ENCODE measurements at places on chromosomes 12 and 14. TPM values are rescaled to one million over a fixed set of nuclear protein-coding genes. Genes with fewer than 3 reads are reported as not detected.
A peak's percentile ranks its signal among the peaks of the same experiment; 100 is the strongest.

- DNase-seq = no peak
These were observed 9.1 kb downstream of the BTBD6 start for GRCh38 chr14:105257464-105257863.

DNA sequence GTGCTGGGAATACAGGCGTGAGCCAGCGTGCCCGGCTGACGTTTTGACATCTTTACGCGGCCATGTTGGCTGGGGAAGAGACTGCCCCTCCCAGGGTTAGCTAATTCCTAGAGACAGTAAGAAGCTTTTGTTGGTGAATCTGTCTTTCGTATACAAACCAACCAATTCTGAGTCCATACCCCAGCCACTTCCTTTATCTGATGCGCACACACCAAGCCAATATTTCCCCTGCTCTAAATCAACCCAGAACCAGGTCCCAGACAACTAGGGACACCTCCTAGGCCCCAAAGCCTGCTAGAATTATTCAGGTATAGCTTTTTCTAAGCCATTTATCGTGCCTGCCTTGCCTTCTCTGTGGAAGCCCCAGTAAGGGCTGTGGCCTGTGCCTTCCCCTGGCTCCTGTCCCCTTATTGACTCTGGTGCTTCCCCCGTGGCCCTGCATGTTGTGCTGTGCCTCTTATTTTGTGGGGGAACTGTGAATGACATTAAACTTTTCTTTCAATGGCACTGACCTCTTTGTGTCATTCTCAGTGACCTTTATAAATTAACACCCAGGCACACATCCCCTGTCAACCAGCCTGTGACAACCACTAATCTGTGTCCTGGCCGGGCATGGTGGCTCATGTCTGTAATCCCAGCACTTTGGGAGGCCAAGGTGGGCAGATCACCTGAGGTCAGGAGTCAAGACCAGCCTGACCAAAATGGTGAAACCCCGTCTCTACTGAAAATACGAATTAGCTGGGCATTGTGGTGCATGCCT, 10.7 kb upstream of the EVL start:
- no peak for DNase-seq

DNA sequence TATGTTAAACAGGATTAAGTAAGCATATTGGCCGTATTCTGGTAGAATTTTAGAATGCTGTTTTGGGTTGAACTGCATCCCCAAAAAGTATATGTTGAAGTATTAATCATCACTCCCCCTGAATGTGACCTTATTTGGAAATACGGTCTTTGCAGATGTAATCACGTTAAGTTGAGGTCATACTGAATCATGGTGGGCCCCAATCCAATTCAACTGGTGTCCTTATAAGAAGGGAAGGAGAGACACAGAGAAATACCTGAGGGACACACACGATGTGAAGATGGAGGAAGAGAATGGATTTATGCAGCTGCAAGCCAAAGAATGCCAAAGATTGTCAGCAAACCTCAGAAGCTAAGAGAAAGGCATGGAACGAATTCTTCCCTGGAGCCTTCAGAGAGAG, 268.6 kb downstream of the ITPR2 start:
- no peak for DNase-seq

GRCh38 chr12:52415870-52416750, 10.0 kb upstream of the KRT82 start:
- DNase-seq = peak; percentile 39

GRCh38 chr12:64558754-64559153, 51.5 kb upstream of the RASSF3 start:
- no peak for DNase-seq

GRCh38 chr12:54689034-54689372, 40.8 kb upstream of the DCD start:
- DNase-seq = no peak

DNA sequence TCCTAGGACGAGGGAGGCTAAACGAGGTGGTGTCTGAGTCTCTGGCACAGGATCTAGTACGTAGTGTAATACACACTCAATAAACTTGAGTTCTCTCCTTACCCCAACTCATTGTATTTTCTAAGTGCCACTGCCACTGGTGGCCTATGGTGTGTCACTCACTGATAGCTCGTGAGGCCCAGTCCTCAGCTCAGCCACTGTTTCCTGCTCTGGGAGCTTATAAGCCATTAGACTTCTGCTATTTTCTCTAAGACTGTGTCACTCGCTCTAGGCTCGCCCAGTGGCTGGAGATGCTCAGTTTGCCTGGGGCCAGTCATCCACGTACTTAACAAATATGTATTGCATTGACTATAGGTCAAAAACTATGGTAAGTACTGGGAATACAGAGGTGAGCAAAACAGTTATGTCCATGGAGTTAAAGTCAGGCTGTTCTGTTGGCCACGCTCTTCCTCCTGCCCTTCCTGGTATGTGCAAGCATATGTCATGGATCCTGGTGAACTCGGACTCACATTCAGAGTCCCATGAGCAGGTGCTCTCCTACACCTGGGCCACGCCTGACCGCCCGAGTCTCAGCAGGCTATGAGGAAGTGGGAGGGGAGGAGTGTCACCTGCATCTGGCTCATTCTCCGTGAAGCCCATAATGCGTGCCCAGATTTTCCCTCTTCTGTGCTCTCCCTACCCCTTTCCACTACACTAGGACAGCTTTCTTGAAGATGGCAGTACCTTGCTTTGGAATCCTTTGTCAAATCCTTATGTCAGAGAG, 41.6 kb downstream of the DEGS2 start:
- no peak for DNase-seq

GRCh38 chr12:8914716-8915526, 612 bp downstream of the PHC1 start:
- peak; percentile 27 for DNase-seq

GRCh38 chr14:100374270-100374669, 51.1 kb downstream of the SLC25A47 start:
- DNase-seq = no peak

- DNase-seq = no peak
These were observed 91.0 kb downstream of the SLC8A3 start for GRCh38 chr14:70097576-70098249.

- no peak for DNase-seq
These were observed 579 bp upstream of the CLMN start for GRCh38 chr14:95320078-95320895.

- DNase-seq = no peak
These were observed 102.5 kb downstream of the SLC41A2 start for GRCh38 chr12:104855599-104855998.

GRCh38 chr12:132734206-132734605, 23.6 kb downstream of the PGAM5 start:
- DNase-seq = no peak

DNA sequence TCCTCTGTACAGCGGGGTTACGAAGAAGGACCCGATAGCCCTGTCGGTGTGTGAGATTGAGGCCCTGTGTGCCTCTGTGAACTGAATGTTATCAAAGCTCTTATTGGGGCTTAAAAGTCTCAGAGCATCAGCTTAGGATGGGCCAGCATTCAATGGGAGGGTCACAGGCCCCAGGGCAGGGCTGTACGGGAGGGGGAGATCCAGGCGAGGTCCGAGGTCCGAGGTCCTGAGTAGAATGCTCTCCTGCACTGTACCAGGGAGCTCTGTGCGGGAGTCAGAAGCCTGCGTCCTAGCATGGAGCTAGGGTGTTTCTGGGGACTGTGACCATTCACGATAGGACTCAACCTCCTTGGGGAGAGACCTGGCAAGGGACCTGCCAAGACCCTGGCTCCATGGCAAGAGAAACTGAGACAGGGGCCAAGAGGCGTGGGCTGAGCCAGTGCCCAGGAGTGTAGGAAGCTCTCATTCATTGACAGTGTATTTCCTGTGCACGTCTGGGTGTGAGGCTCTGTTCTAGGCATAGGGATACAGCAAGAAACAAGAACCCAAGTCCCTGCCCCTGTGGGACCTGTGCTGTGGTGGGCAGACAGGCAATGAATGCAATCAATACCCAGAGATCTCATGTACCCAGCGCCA, 12.0 kb upstream of the FAM181A start:
- DNase-seq = no peak

GRCh38 chr14:99077076-99077843, 194.7 kb downstream of the BCL11B start:
- DNase-seq = no peak

DNA sequence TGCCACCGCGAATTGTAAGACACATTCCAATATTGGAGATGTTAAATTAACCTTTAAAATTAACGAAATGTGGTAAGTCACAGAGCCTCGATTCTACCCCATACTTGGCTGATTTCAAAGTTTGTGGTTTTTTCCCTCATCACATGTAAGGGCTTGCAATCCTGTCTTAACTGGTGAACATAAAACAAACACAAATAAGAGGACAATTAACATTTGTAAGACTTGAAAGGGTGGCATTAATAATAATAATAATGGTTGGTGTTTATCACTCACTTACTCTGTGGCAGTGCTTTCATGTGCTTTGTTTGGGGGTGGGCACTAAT, 26.6 kb downstream of the PPFIBP1 start:
- no peak for DNase-seq

- DNase-seq = no peak
These were observed 75.8 kb downstream of the RIN3 start for GRCh38 chr14:92589213-92589852.

DNA sequence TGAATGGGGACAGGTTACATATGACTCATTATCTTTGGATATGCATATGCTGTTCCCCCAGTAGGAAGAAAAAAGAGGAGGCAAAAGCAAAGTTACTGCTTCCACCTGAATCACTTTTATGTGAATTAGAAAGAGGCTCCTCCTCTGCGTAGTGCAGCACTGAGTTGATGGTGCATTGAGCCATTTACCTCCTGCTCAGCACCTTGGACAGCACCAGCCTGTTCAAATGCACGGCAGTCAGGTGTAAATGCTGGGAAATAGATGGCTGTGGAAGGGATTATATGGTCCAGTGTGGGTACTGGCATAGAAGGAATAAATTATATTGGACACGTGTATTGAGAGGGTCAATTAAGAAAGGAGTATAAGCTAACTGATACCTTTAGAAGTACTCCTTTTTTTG, 541.9 kb upstream of the SEL1L start:
- DNase-seq = peak; percentile 56

DNA sequence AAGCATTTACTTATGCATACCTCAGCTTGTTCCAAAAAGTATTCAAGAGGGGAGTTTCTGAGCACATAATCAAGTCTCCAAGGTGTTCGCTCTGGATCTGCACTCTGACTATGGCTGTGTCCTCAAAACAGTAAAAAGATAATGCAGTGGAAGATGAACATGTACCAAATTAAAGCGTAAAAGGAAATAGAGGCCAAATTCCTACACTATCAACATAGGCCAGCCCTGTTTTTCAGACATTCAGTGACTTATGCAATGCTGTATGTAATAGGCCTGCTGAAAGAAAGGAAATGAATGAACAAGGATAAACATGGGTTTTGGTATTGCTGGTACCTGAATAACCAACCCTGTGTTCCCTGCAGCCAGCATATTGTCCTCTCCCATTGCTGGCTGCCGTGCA, 115.7 kb downstream of the SAMD4A start:
- DNase-seq = no peak

- DNase-seq = no peak
These were observed 198.2 kb downstream of the TSPAN9 start for GRCh38 chr12:3275171-3276041.

DNA sequence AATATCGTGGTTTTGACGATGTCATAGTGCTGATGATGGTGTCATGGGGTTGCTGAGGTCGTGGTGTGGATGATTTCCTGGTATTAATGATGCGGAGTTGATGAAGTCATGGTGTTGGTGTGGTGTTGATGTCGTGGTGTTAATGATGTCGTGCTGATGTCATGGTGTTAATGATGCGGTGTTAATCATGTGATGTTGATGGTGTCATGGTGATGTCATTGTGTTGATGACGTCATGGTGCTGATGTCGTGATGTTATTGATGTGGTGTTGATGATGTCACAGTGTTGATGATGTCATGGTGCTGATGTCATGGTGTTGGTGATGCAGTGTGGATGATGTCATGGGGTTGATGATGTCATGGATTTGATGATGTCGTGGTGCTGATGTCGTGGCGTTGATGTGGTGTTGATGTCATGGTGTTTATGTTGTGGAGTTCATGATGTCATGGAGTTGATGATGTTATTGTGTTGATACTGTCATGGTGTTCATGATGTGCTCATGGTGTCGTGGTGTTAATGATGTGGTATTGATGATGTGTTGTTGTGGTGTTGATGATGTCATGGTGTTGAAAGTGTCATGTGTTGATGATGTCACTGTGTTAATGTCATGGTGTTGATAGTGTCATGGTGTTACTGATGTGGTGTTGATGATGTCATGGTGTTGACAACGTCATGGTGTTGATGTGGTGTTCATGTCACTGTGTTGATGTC, 48.5 kb upstream of the RIMBP2 start:
- no peak for DNase-seq

DNA sequence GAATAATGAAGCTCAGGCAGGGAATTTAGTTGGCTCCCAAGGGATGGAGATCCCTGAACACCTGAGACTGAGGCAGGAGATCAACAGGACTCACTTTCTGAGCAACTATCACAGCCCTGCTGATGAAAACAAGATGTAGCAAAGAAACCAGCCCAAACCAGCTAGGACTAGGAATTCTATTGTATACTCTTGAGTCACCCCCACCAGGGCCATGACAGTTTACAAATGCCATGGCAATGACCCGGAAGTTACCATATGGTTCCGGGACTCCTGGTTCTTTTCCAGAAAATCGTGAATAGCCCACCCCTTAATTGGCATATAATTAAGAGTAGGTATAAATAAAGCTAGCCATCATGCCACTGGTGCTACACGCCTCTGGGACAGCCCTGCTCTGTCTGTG, 46.0 kb upstream of the OASL start:
- no peak for DNase-seq

- no peak for DNase-seq
These were observed 632 bp downstream of the UBR7 start for GRCh38 chr14:93207468-93208308.

- DNase-seq = no peak
These were observed 83.9 kb downstream of the ARL6IP4 start for GRCh38 chr12:123064366-123064765.

GRCh38 chr14:37246427-37246829, 48.7 kb downstream of the MIPOL1 start:
- peak; percentile 20 for DNase-seq

GRCh38 chr12:113369391-113369985, 11.1 kb downstream of the PLBD2 start:
- no peak for DNase-seq

- no peak for DNase-seq
These were observed 1.0 kb upstream of the NAP1L1 start for GRCh38 chr12:76085520-76085868.

- no peak for DNase-seq
These were observed 64.6 kb downstream of the SUSD6 start for GRCh38 chr14:69675877-69676416.

ERBB3 gene
- polyA plus RNA-seq = 88.6 TPM

NAV3 gene
- 11.2 TPM for polyA plus RNA-seq

POTEM gene
- polyA plus RNA-seq = not detected

KRT6B gene
- not detected for polyA plus RNA-seq

SMCO2 gene
- polyA plus RNA-seq = 0.77 TPM

AP1G2 gene
- polyA plus RNA-seq = 71.7 TPM

PPP1R36 gene
- 1.2 TPM for polyA plus RNA-seq

MYO1H gene
- polyA plus RNA-seq = 2.0 TPM

FAM90A1 gene
- polyA plus RNA-seq = 1.1 TPM

CMKLR1 gene
- polyA plus RNA-seq = 4.3 TPM

UNC119B gene
- 70.6 TPM for polyA plus RNA-seq

TMEM179 gene
- 0.87 TPM for polyA plus RNA-seq

GRIP1 gene
- polyA plus RNA-seq = 22.5 TPM

DUSP16 gene
- polyA plus RNA-seq = 28.7 TPM

WASHC3 gene
- 62.0 TPM for polyA plus RNA-seq

UBC gene
- polyA plus RNA-seq = 888 TPM

C1S gene
- 54.8 TPM for polyA plus RNA-seq

MSI1 gene
- 23.8 TPM for polyA plus RNA-seq

PMCH gene
- 1.1 TPM for polyA plus RNA-seq

LTB4R2 gene
- polyA plus RNA-seq = 2.0 TPM

ENDOU gene
- 0.39 TPM for polyA plus RNA-seq

All from right renal pelvis (tissue), 4 donors.